Stimulated activated CD4-positive, alpha-beta T cell treated with anti-CD3 and anti-CD28 coated beads, TNF-alpha, amount 100 ng/mL, for 1 hour (primary cell): ENCODE measurements at places on chromosomes 13 and 19.

GRCh38 chr13:73092829-73093228, 34.0 kb downstream of the KLF5 start:
- no peak for DNase-seq

- no peak for DNase-seq
These were observed 14.1 kb upstream of the METTL21C start for GRCh38 chr13:102708991-102709390.

DNA sequence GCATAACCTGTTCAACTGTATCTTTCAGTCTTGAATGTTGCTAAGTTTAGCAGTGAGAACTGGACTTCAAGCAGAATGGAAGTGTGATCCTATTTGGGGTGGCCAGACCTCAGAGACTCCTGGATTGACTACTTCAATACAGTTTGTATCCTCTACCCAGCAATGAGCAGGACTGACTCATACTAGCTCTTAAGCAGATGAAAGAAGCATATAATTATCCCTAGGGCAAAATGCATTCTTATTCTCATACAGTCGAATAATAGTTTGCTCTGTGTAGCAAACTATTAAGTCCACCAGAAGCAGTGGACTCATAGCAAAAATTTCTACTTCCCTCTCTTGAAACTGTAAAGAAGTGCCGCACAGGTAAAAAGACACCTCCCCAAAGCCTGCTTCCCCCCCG, 46.4 kb upstream of the FAM216B start:
- no peak for DNase-seq

DNA sequence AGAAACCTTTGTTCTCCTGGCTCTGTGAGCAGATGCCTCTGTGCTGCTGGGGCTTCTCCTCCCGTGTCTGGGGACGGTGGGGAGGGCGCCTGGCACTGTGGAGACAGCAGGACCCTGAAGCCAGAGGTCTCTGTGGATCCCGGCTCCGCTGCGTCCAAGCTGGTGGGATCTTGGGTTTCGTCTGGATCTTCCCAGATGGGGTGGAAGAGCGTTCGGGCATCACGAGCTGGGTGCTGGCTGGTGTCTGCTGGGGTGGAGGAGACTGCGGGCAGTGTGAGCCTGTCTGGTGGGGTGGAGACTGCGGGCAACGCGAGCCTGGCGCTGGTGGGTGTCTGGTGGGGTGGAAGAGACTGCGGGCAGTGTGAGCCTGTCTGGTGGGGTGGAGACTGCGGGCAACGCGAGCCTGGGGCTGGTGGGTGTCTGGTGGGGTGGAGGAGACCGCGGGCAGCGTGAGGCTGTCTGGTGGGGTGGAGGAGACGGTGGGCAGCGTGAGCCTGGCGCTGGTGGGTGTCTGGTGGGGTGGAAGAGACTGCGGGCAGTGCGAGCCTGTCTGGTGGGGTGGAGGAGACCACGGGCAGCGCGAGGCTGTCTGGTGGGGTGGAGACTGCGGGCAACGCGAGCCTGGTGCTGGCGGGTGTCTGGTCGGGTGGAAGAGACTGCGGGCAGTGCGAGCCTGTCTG, 5.6 kb downstream of the TEX29 start:
- DNase-seq: no peak

- DNase-seq: peak; percentile 22
These were observed 1.3 kb downstream of the BICRA start for GRCh38 chr19:47609906-47610894.

DNA sequence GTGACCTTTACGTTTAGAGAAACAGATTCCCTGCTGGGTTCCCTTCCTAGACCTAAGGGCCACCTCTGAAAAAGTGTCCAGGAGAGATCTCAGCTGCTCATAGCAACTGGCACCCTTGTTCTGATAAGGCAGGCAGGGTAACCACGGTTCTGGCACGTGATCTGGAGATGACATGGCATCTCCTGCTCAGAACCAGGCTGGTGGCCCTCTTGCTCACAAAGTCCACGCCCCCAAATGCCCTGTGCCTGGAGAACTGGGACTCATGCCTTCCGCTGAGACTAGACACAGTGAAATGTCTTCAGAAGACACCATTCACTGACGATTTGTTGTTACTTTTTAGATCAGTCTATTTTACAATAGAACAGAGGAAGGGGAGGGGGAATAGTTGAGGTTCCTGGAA, 174.1 kb downstream of the ZNF536 start:
- DNase-seq: no peak

DNA sequence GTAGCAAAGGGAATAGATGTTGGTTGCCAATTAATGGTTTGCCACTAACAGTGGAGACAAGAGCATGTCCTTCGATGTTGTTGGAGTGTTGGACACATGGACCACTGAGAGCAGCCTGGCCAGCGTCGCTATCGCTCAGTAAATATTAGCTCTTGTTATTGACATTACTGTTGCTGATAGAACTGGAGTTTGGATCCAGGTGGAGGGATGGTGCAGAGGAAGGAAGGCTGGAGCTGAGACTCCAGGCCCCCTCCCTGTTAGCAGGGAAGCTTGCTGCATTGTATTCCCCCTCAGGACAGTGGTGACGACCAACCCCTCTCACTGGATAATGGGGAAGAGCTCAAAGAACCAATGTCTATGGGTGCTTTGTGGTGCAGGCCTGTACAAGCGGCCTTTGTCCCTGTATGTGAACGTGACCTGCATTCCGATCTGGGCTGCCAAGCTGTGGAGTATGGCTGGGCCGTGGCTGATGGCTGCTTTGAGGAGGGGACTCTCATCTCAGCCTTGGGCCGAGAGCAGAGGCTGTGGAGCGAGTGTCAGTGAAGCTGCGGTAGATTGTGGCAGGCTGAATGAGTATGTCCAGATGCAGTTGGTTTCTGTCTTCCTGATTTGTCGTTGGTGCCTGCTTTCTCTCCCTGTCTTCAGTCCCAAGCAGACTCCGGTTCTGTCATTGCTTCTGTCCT, 7.0 kb downstream of the CLASRP start:
- DNase-seq: no peak

- DNase-seq: no peak
These were observed 12.9 kb downstream of the CC2D1A start for GRCh38 chr19:13918726-13919411.

- DNase-seq: no peak
These were observed 10.8 kb upstream of the MBNL2 start for GRCh38 chr13:97211300-97211699.

GRCh38 chr13:27797228-27797624, 4.9 kb downstream of the GSX1 start:
- DNase-seq: no peak

GRCh38 chr19:6887316-6887715, at the start of gene ADGRE1:
Gene ADGRE1 (plus strand): TSS chr19:6887579. CDS start chr19:6887609, 30 bp downstream.
- DNase-seq: no peak
